ENCODE measurements at places on chromosomes 5 and 9.
A peak's percentile ranks its signal among the peaks of the same experiment; 100 is the strongest.

DNA sequence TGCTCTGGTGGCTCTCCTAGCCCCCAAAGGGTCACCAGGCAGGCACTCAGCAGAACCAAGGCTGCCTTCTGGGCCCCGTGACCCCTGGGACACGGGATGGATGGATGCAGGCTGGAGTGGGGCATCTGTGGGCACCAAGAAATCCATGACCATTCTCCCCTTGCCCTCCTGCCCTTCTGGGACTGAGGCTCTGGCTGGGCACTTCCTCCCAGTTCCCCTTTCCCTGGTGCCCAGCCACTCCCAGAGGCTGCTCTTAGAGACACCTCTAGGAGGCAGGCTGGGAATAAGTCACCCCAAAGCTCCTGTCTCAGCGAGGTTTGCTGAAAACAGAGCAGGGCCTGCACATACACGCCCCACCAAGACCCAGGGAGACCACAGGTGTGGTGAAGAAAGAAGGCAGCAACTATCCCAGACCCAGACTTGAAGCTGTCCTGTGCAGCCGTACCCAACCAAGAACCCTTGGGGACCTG, 943 bp downstream of the STING1 start:
- no peak for DNase-seq

DNA sequence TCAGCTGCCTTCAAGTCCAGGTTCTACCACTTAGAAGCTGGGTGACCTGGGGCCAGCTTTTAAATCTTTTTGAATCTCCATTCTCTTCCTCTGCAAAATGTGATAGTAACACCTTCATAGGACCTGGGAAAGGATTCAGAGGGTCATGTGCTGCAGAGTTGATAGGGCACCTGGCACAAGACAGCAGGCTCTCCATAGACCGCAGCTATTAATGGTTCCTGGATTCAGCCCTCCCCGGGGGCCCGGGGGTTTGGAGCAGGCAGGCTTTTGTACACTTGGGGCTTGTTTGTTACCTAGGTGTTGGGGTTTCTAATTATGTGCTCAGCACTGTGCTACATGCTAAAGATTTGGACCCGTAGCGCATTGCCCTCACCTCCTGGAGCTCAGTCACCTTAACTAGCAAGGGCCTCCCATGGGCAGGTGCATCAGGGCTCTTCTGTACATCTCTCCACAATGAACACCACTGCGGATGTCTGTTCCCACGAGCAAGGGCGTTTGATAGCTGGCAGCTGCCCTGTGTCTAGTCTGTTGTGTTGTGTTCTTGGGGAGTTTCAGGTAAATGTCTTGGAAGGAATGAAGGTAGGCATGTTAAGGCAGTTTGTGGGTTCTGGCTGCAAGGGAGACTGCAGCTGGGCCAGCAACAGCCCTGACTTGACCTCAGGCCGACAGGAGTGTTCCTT, 12.1 kb downstream of the PRRC2B start:
- no peak for DNase-seq

DNA sequence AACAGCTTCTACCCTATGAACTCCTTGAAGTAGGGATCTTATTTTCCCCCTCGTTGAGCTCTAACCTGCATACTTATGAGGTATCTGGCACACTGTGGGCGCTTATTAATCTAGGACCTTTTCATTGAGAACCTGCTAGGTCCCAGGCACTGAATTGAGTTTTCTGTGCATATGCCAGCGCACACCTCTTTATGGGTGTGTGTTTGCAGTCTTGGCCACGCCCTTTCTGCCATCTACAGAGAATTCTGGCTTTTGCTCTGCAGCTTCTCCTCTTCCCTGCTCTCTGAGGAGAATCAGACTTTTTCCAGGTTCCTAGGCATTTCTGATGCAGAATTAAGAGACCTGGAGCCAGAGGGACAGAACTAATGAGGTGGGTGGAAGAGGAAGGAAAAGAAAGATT, 25.4 kb upstream of the SSBP2 start:
- DNase-seq: no peak

GRCh38 chr9:33139421-33140228, 27.5 kb downstream of the B4GALT1 start:
- no peak for DNase-seq

- no peak for DNase-seq
Measured at GRCh38 chr5:4093970-4094369, 498.3 kb downstream of the IRX1 start.

- no peak for DNase-seq
Measured at GRCh38 chr9:130431536-130432303, 13.0 kb upstream of the ASS1 start.

DNA sequence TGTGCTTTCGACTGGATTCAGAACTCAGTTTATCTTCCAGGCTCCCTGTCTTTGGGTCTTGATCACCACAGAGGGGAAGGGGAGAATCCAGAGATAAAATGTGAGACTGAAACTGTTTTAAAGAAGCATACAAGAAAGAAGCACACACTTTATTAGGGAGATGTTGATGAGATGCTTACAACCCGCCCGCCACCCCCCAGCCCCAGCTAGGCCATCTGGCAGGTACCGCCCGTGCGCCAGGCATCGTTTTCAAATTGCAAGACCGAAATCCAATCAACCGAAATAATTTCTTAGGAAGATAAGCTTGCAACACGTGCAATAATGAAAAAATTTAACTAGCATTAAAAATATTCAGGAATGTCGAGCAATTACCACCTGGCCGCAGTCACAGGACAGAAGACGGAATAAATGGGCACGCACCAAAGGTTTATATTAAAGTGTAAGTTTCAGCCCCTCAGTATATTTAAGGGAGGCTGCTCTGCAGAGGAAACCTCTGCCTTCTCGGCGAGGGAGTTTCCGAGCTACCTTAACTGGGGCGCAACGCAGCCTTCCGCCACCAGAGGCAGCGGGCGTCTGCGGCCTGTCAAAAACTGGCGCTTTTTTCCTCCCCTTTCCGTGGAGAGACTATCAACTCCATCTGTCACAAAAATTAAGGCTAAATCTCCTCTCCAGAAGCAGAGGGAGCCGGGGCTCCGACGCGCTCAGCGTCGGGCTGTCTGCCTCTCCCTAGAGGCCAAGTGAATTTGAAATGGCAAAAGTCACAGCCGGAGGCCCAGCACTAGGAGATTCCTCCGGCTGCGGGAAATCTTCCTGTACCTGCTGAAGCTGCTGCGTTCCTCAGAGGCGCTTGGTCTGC, 996 bp upstream of the GAS1 start:
- peak; percentile 59 for DNase-seq

- DNase-seq: no peak
Measured at GRCh38 chr5:58911270-58911669, 328.4 kb downstream of the RAB3C start.

DNA sequence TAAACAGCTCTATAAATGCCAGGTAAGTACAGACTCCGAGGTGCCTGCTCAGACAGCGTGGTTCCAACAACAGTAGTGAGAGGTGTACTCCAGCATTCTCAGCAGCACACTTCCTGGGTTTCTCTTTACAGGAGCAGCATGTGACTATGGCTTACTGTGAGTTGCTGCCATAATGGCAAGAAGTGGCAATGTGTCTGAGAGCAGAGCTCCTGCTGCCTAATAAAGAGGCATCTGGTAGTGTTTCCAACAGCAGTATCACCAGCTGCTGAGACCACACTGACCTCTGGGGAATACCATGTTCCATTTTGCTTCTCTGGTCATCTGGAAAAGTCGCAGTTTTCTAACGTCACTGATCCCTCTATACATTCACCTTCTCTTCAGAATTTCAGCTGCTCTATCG, 398.2 kb downstream of the SLCO4C1 start:
- DNase-seq: no peak

DNA sequence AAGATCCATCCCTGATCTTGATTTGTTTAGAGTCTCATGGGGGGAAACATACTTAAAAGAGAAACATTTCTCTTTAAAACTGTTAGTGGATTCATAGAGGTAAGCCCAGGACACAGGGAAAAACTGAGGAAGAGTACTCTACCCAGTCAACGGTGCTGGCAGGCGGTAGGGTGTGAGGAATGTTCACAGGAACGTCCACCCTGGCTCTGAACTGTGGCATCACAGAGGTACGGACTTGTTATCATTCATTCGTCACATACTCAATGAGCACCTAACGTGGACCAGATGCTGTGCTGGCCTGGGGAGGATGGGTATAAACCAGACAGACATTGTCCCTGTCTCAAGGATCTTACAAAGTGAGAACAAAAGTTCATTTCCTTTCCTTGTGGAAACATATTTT, 18.8 kb upstream of the PPARGC1B start:
- no peak for DNase-seq

DNA sequence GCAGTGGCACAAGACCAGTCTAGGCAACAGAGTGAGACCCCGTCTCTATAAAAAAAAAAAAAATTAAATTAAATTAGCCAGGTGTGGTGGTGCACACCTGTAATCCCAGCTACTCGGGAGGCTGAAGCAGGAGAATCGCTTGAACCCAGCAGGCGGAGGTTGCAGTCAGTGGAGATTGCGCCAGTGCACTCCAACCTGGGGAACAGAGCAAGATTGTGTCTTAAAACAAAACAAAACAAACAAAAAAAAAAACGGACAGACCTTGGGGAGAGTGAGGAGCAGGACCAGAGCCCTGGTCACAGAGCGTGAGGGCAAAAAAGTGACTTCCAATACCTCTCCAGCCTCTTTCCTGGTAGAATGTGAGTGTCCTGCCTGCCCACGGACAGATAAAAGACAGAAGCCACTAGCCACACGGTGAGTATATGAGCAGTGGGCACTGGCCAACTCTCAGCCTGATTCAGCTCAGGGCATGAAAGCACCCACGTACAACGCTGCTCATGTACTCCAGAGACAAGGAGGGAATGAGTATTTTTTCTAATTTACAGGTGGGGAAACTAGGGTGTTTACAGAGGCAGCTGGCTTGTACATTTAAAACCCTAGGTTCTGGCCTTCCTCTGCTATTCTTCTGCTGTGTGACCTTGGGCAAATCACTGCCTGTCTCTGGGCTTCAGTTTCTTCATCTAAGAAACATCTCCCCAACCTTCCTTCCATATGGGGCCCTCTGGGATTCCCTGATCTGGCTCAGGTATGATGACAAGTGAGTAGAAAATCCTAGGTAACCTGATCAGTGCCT, 1.8 kb downstream of the OLFML2A start:
- DNase-seq: no peak

DNA sequence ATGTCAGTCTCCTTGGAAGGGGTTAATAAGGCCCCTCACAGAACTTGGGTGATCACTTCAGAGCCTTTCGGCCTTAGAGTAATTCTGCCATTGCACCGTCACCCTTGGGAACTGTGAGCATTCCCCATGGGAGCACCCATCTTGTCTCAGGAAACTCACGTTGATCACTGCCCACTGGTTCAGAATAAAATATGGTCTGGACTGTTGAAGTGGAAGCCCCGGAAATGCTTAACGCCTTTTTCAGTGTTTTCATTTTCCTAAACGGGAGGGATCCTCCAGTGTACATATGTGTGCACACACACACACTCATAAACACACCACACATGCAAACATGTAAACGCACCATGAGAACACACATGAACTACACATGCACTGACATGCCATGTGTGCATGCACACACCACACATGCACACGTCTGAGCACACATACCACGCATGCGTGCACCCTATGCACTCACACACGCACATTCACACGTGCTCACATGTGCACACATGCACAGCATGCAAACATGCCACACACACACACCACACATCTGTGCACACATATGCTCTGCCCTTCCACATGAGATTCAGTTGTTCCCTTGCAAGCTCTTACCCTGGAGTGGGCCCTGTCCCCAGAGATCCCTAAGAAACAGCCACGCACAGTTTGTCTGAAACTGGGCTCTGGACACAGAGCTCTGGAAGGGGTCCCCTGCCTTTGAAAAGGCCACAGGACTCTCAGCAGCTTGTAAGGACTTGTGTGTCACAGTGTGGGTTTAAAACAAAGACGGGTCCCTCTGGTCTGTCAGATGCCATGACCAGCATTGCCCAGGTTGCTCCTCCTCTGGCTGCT, 17.0 kb downstream of the MRPL36 start:
- no peak for DNase-seq

DNA sequence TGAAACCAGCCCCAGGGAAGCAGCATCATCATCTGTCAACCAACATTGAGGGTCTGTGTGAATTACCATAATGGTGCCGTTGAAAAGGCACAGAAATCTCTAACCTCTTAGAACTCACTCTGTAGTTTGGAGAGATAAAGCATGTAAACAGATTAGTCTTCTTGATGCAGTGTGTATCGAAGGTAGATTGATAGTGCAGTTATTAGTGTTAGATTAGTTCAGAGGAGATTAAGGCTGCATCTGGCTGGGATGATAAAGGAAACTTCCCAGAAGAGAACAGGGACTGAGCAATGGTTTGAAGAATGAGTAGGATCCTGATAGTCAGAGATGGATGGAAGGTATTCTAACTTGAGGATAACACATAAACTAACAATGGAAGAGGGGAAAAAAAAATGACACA, 651.5 kb downstream of the TLE1 start:
- no peak for DNase-seq

DNA sequence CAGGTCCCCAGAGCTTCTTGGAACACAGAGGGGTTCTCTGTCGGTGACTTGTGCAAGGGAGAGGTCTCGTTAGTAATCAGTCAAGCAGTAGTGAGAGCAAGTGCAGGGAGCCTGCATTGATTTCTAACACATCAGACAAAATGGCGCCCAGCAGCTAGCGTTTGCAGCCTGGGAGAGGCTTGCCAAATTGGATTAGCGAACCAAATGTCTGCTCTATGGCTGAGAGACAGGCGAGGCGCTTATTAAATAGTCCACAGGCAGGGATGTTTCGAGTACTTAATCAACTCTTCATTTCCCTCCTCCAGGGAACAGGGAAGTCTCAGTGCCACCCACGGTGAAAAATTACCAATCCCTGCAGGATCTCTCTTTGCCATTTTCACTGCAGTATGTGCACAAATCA, 131.4 kb upstream of the SHB start:
- DNase-seq: no peak

- DNase-seq: no peak
Measured at GRCh38 chr9:92463984-92464383, 18.3 kb downstream of the ASPN start.

DNA sequence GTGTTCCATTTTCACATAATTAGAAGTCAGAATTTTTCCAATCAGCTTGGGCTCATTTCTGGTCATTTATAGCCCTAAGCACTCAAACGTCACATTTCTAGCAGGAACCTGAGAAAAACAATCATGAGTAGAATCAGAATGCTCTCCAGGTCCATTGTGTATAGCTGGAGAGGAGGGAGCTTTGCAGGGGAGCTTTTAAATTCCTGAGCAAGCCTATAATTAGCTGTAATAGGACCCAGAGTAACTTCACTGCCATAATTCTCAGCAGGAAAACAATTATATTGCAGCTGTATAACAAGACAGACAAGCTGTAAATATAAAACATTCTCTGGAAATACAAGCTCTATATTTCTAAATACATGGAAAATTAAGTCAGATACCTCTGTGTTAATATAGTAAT, 637.6 kb upstream of the SGCD start:
- no peak for DNase-seq
